ENCODE measurements at places on chromosomes 7 and 10.

DNA sequence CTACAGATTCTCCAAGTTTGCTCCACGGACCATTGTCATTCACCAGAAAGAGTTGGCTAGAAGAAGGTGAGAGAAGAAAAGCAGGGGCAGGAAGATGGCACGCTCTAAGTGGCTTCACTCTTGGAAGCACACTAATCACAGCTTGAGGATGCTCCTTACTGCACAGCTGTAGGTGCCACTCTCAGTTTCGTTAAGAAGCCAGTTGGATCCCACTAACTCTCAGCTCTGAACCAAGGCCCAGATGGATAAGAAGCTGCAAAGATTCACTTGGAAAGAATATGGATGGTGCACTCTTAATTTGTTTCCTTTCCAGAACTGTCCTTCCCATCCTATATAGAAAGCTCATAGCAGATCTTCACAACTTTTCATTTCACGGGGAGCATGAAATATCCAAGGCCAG, 94.5 kb upstream of the AGK start:
- no peak for DNase-seq

DNA sequence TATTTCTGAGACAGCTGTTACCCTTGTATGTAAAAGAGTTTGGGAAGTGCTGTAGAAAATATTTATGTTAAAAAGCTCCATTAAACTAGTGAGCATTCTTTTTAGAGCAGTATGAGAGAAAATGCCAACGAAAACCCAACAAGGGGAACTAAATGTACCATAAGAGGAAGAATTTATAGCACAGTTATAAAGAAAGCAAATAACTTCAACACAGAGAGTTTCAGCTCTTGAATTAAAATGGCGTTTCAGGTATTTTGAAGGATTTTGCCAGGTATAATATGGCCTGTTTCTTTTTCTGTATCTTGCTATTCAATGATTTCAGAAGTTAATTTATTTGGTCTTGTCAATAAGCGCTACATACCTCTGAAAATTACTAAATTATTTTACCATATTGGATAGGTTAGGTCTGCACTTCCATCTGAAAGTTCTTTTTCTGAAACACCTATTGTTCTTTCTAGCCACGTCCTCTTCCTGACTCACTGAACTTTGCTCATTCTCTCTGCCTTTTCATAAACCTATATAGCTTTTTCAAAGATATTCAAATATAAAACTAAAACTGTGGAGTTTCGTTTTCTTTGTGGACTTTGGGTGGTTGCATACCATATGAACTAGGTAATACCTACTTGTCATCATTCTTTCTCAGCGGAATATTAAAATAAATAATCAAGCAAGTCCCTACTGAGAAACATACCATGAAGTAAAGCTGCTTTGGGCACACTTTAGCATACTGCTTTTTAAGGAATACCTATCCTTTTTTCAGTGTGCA, 136.1 kb downstream of the SEMA3A start:
- no peak for DNase-seq

DNA sequence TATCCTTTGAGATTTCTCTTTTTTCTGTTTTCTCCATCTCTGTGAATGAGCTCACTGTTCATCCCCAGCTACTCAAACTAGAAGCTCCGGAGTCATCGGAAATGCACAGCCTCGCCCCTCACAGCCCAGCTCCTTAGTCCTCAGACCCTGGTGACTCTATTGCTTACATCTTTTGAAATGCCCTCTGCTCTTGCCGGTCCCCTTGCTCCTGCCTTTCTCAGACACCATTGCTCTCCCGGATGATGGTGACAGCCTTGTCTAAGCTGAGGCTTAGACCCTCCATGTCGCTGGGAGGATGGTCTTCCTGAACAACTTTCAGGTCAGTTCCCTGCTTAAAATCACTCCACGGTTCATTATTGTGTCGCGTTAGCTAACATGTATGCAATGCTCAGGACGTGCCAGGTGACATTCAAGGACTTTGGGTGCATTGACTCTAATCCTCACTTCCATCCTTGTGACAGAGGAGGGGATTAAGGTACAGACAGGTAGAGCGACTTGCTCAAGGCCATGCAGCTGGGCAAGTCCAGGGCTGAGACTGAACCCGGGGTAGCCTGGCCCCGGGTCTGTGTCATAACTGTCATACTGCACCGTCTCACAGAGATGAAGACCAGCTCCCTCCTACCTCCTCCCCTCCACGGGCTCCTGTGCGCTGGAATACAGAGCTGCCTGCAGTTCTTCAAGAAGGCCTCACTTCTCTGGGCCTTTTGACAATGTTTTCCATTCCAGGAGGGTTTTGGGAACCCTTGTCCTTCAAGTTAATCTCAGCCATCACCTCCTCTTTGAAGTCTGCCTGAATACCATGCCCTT, 4.3 kb upstream of the UCMA start:
- DNase-seq: no peak

DNA sequence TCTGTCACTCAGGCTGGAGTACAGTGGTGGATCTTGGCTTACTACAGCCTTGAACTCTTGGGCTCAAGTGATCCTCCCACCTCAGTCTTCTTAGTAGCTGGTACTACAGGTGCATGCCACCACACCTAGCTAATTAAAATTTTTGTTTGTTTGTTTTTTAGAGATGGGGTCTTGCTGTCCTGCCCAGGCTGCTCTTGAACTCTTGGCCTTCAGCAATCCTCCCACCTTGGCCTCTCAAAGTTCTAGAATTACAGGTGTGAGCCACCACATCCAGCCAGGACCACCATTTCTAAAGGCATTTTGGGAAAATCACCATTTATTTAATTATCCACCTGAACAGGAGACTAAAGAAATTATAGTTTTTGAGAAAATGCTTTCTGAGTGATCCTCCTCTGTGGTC, 252.3 kb downstream of the PRPF18 start:
- DNase-seq: no peak
